ENCODE measurements at places on chromosomes 3 and 15.

- DNase-seq = no peak
Observed at GRCh38 chr3:73389117-73389813, 235.5 kb downstream of the PDZRN3 start.

- no peak for DNase-seq
Observed at GRCh38 chr3:138854204-138854603, 19.5 kb upstream of the PIK3CB start.

DNA sequence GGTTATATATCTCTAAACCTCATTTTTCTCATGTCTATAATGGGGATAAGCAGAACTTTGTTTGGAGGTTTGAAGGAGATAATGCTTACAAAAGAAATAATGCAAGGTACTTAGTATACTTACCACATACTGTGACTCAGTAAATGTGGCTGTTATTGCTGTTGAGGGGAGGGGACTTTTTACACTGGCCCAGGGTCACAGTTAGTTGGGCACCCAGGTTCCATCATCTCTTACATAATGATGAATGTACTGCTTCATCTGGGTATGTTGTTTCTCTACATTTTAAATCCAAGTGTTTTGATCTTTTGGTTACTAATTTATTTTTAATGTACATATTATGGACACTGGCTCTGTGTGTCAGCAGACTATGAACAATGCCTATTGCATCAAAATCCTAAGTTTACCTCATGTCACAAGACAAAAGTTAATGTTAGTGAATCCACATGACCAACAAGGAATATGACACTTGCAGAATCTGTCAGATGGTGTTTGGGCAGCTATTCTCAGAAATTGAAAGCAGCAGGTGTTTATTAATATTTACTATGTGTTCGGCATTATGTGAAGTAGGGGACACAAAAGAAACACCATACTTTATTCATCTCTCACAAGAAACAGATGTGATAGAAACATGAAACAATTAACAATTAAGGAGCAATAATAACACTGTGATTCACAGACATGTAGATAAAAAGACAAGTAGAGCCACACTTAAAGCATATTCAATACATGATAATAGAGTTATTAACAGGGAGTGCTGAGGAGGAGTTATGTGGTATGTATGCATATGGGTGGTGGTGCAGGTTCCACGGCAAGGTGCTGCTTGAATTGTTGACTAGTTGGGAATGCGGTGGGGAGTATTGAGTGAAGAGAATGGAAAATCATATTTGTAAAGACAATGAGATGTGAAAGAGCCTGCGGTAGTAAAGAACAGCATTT lies 109.7 kb downstream of the GALK2 start:
- no peak for DNase-seq

DNA sequence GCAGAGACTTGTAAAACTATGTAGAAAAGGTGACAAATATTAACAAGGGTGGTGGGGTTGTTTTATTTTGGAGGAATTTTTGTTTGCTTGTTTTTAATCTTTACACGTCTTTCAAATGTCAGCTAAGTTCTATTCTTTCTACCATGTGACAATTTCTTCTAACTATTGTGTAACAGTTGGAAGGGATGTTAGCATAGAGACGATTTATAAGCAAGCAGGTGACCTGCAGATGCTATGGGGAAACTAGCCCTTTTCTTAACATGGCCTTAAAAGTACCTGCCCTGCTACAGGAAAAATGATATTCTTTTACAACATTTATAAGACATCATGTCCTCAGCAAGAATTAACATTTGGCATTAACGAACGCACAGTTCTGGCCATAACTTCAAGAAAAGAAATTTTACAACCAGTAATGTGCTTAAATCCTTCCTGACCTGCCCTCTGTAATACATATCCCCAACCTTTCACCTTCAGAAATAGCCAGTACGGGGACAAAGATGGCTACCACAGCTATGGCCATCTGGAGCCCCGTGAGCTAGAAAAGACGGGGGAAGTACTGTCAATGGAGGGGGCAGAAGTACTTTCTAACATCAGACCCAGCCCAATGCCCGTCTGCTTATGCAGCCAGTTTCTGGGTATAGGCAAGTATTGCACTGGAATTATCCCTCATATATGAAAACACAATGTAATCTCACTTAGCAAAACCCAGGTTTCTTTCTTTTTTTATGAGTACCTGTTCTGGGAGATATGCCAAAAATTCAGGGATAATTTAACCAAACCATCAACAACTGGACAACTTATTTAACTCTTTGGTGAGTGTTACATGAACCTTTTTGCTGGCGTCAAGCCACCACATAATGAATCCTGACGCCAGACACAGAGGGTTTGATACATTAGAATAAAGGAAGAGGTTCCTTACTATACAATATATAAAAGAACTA lies 67.7 kb upstream of the NR2F2 start:
- no peak for DNase-seq

DNA sequence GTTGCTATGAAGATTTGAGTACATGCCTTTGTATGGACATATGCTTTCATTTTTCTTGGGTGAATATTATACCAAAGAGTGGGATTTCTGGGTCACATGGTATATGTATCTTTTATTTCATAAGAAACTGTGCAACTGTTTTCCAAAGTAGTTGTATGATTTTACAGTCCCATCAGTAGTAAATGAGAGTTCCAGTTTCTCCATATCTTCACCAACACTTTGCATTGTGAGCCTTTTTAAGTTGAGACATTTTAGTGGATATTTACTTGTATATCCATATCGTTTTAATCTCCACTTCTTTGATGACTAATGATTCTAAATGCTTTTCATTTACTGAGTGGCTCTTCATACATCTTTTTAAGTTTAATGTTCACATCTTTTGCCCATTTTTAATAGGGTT lies 20.3 kb downstream of the MEF2A start:
- DNase-seq = no peak

DNA sequence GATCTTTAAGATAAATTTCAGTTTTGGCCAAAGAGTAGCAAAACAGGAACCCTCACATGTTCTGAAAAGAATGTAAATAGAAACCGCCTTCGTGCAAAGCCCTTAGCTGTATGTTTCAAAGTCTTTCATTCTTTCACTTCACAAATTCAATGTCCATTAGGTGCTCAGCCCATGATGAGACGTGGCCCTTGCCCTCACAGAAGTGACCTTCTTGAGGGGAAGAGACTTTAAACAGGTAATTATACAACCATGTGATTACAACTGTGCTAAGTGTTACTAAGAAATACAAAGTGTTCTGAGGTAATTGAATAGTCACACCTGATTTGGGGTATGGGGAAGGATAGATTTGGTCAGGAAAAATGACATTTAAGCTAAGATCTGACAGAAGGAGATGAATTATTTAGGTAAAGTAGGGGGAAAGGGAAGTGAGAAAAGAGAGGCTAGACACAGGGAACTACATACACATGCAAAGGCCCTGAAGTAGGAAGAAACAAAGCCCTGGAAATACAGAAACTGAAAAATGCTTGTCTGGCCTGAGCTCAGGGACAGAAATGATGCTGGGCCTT lies 19.6 kb downstream of the HSPBAP1 start:
- DNase-seq = no peak

- DNase-seq = no peak
Observed at GRCh38 chr3:151169262-151169947, 33.6 kb downstream of the GPR171 start.

DNA sequence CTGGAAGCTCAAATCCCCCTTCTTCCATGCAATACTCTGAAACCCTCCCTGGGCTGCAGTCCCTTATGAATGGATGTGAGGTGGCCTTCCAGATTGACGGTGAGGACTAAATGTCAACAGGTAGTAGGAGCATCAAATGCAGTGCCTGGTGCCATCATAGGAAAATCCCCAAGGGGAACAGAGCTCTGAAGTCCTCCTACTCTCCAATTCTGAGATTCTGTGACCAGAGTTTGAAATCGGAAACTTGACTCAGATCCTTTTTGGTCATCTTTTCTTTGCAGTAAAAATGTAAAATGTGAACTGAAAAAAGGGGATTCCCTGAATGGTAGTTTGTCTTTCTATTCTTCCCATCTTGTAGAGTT lies 68.8 kb upstream of the TJP1 start:
- DNase-seq = no peak

DNA sequence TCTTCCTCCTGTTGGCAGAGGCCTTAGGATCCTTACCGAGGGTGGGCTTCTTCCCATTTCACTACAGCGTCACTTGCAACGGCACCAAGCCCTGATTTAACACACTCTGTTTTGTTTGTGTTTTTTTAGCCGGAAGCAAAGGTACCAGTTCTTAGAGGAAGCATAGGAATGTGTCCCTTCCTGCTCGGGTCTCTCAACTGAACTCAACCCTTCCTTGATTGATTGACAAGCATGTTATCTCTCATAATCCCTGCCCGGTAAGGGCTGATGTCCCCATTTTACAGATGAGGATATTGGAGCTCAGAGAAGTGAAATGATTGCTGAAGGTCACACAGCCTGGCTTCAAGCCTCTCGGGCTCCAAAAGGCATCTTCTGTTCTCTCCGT lies 26.6 kb upstream of the MAGEF1 start:
- DNase-seq = no peak

- no peak for DNase-seq
Observed at GRCh38 chr3:182308328-182308727, 485.0 kb upstream of the ATP11B start.

GRCh38 chr3:118932822-118933558 lies 101.7 kb downstream of the IGSF11 start:
- DNase-seq = no peak

- no peak for DNase-seq
Observed at GRCh38 chr15:66072616-66073361, 180.8 kb downstream of the MEGF11 start.
